ENCODE measurements at places on chromosomes 4 and X.

DNA sequence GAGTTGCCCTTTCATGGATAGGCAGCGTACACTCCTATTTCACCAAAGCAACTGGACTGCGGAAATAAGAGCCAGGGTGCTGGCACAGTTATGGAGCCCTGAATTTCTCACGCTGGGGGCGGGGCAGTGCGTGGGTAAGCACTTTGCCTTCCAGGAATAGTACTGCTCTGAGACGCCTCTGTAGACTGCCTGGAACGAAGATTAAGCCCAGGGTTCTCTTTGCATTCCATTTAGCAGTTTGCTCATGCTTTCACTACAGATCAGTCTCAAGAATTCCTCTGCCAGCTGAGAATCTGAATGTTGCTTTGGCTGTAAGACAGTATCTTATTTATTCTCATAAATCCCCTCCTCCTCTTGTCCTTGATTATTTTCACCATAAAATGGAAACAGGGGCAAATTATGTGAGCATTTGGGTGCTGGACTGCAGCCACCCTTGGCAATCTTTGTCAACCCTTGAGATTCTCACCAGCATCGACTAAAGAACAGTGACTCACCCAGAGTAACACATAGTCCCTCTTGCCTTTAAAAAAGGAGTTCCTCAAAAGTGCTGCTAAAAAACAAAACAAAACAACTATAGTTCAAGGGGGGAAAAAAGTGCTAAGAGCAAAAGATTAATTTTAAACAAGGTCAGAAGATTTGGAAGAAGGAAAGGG lies 88.9 kb upstream of the CITED1 start:
- no peak for DNase-seq

- no peak for DNase-seq
Observed at GRCh38 chrX:84453351-84454246, 48.7 kb downstream of the HDX start.

GRCh38 chrX:154542723-154543424 lies 3.8 kb downstream of the G6PD start:
- no peak for DNase-seq

DNA sequence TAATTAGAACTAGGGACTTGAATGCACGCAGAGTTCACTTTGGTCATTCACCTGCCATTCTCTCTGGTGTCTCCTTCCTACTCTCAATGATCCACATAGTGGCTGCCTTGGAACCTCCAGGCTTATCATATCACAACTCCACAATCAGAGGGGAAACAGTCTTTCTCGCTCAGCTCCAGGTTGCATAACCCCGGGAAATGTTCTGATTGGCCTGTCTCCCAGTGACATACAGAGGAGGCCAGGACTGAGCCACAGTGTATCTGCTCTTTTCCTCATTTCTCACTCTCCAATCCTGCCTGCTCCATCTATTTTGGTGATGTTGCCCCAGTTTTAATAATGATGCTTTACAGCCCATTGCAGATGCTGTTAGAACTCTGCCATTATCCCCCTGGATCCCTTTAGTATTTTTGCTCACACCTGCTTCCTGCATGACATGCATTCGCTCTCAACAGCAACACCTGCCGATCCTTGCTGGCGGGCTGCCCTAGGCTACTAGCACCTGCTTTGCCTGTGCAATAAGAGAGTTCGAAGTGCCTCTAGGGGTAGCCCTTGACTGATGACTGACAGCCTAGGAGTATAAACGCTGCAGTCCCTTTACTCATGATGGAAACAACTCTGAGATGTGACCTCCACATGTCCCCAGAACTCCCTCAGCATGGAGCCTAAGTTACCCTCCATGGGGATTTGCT lies 211.3 kb upstream of the RPS6KA3 start:
- DNase-seq: no peak

DNA sequence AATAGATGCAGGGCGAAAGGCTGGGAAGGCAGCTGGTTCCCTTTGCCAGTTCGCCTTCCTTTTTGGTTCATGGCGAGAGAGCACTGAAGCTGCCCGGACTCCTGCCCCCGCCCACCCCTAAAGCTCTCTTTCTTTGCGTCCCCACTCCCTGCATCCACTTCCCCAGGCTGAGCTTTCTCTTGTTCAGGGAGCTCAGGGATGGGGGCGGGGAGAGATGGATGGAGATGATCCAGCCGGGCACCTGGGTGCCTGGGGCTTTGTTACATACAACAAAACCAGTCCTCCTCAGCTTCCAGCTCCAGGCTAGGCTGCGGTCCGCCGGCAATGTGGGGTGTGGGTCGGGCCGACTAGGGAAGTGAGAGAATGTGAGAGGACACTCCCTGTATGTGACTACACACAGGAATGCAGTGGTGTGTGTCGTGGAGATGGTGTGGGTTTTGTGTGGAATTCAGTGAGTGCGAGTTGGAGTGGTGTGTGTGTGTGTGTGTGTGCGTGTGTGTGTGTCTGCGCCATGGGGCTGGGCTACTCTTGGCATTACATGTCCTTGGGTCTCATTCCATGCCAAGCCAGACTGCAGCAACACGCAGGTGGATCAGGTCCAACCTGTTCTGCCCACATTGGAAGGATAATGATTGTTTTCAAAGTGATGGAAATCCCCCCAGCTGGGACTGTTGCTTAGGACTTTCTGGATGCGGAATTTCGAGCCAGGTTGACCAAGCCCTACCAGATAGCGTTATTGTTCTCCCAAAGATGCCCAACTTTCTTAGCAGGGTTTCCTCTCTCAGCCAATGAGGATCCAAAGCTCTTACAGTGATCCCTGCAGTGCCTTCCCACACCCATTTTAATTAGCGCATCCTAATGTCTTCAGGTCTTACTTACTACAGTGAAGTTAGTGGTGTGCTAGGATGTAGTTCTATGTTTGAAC lies 149.4 kb upstream of the CHRDL1 start:
- no peak for DNase-seq

Data from endothelial cell of umbilical vein (primary cell).